Epithelial cell of proximal tubule (primary cell): ENCODE measurements at places on chromosomes 2 and 18. TPM values are rescaled to one million over a fixed set of nuclear protein-coding genes. Genes with fewer than 3 reads are reported as not detected.

Gene ESPNL
- 0.14 and 2.7 TPM in 2 replicates for total RNA-seq

Gene FBXO41
- 2.4 and 4.5 TPM in 2 replicates for total RNA-seq

Gene PSMA8
- not detected in 2 replicates for total RNA-seq

- DNase-seq = no peak
Observed at GRCh38 chr2:215431778-215432758, 3.8 kb downstream of the FN1 start.

DNA sequence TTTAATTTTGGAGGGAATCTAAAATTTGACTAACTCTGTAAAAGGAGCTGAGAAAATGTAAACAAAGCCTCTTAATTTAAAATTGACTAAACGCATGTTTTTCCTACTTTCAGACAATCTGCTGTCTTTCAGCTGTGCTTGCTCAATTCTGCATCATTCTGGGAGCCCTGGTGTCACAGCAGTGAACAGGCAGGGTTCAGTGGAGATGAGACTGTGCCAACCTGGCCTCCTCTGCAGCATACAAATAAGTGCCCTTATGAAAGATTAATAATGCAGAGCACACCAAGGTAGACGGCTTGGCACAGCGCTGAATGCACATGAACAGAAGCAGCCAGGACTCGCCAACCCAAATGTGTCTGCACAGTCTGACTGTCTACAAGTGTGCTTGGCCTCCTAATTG, 222.0 kb upstream of the CHAC2 start:
- DNase-seq = no peak

DNA sequence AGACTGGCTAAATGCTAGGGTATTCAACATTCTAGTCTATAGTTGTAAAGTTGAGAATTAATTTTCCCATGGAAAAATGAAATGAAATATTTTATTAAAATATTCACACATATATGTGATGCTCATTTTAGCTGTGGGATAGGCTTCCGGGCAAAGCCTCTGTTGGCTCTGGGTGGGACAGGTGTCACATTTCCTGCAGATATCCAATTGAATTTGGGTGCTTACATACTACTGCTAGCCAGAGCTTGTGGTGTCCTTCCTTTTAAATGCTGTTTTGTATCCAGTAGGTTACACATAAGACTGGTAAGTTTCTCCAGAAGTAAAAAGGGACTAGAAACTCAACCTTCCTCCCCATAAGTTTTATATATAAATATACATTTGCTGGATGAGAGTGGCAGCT, 73.8 kb downstream of the RPRM start:
- DNase-seq = no peak

DNA sequence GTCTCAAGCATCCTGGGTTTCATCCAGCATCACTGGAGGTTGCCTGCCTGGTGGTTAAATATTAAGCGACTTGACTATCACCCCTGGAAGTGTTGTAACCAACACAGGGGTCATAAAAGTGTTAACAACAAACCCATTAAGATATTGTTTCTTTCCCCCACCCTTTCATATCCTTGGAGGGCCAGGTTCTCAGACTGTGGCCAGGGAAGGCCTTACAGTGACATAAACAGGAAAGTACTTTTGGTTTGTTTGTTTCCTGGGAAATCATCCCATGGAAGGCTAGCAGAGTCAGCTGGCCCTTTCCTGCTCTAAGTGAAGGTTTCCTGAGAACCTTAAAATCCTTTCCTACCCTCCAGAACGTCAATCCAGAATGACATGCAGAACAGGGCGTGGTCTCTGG, 160.9 kb downstream of the CLIP4 start:
- no peak for DNase-seq

GRCh38 chr18:55219059-55219458, 259.8 kb upstream of the CCDC68 start:
- no peak for DNase-seq

- DNase-seq = no peak
Observed at GRCh38 chr18:27685807-27686412, 491.0 kb downstream of the CDH2 start.
